ENCODE measurements at places on chromosomes 5 and 9.

DNA sequence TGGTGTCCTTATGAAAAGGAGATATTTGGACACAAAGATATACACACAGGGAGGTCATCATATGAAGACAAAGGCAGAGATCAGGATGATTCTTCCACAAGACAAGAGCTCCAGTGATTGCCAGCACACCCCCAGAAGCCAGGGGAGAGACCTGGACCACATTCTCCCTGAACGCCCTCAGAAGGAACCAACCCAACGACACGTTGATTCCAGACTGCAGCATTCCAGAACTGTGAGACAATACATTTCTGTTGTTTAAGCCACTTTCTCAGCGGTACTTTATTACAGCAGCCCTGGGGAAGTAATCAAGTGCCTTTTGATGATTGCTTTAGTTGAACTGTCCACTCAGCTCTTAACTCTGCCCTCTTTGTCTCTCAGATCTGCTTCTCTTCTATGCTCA lies 285.5 kb upstream of the SMARCA2 start:
- DNase-seq: no peak

- DNase-seq: no peak
These were observed 562.8 kb downstream of the PTPRD start for GRCh38 chr9:10050016-10050415.

DNA sequence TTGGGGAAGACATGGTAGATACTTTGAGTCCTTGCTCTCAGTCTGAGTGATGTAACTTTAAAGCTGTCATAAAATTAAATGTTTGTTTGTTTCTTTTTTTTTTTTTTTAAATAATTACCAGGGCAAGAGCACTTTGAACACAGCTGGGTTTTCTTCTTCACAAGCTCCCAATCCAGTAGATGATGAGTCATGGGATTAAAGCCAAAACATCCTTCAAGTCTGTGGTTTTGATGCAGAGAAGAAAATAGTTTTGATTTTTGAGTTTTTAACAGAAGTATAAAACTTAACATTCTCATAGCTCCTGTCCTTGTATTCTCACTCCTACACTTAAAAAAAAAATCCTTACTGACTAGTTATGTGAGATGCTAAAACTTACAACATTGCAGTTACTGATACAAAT lies 34.8 kb upstream of the IL31RA start:
- peak; percentile 30 for DNase-seq

- no peak for DNase-seq
These were observed 225.0 kb downstream of the PBX3 start for GRCh38 chr9:125972012-125972729.

DNA sequence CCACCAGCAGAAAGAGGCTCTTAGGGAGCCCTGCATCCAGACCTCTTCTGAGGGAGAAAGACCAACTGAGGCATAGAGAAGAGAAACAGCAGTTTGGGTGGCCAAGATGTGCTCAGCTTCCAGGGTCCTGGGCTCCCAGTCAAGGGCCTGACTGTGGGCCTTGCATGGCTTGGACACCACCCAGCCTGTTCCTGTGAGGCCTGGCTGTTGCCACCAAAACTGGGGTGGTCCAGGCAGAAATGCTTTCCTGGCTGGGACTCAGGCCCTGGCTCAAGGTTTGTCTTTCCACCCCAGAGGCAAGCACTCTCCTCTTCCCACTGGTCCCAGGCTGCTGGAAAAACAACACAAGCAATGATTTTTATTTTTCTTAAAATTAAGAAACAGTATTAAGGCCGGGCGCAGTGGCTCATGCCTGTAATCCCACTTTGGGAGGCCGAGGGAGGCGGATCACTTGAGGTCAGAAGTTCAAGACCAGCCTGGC lies 13.3 kb downstream of the MYOZ3 start:
- DNase-seq: no peak

- peak; percentile 54 for DNase-seq
These were observed 12.7 kb upstream of the DNAH5 start for GRCh38 chr5:13957032-13957645.

DNA sequence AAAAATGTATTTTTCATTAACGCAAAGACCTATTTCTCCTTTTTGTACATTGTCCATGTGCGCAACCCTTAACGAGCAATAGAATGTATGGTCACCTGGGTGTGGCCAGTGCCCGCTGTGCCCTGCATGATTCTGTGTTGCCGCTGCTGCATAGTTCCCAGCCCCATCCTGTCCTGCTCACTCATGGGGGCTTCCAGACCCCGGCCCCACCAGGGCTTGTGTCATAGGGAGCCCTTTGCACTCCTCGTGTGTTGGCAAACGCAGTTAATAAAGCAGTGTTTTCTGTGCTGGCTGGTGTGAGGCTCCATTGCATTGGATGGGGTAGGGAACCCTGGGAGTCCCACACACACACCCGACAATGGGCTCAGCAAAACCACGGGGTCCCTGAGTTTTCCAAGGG lies 49.7 kb downstream of the SAR1B start:
- DNase-seq: no peak
